ENCODE measurements at places on chromosomes 13 and 19. TPM values are rescaled to one million over a fixed set of nuclear protein-coding genes. Genes with fewer than 3 reads are reported as not detected.
A peak's percentile ranks its signal among the peaks of the same experiment; 100 is the strongest.

DNA sequence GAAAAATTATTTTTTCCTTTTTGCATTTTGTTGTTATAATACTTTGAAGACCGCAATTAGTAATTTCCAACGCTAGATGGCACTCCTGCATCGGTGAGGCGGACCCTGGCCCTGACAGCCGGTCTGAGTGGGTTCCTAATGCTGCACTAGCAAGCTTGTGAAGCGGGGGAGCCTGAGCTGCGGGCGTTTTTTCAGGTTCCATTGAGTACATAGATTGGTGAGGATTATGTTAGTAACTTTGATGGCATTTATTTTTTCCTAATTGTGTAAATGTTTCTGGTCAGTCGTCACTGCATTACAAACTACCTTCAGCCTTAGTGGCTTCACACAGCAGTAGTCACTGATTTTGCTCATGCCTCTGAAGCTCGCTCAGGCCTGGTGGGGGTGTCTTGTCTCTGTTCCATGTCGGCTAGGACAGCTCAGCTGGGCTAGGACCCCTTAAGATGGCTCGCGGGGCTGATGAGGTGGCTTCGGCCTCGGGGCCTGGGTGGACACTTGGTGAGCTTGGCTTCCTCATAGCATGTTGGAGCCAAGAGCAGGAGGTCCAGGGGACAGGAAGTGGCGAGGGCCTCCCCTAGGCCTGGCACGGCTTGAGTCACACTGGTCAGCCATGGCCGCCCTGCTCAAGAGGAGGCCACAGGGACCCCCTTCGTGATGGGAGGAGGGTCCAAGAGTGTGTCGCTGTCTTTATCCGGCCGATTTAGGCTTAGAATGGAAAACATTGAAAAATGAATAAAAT, 25.0 kb downstream of the ERCC5 start:
- no peak for DNase-seq

- peak; percentile 91 for DNase-seq
These were observed 7.5 kb upstream of the OR10H5 start for GRCh38 chr19:15779756-15780476.

DNA sequence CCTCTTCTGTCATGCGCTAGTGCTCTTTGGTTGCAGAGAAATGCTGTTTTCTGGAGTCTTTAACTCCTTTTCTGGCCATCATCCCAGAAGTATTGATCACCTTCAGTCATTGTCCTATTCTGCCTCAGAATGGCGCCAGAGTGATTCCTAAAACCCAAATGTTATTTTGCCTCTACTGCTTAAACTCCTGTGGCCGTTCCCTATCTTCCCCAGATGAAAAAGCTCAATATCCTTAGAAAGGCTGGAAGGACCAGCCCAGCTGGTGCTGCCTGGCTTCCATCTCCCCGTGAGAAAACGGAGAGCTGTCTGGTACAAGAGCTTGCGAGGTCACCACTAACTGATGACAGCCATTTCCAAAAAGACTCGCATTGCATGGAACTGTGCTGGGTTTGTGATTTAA, 179.1 kb downstream of the RBM26 start:
- no peak for DNase-seq

Gene MAP1S
- 55.8 TPM for total RNA-seq

All from sciatic nerve (tissue), 2 donors.